Sciatic nerve (tissue), 2 donors: ENCODE measurements at places on chromosomes 2 and 18. TPM values are rescaled to one million over a fixed set of nuclear protein-coding genes. Genes with fewer than 3 reads are reported as not detected.

- DNase-seq = no peak
Observed at GRCh38 chr2:3584076-3584475, 9.0 kb downstream of the RPS7 start.

- no peak for DNase-seq
Observed at GRCh38 chr2:46674488-46674887, 195.1 kb downstream of the TMEM247 start.

DNA sequence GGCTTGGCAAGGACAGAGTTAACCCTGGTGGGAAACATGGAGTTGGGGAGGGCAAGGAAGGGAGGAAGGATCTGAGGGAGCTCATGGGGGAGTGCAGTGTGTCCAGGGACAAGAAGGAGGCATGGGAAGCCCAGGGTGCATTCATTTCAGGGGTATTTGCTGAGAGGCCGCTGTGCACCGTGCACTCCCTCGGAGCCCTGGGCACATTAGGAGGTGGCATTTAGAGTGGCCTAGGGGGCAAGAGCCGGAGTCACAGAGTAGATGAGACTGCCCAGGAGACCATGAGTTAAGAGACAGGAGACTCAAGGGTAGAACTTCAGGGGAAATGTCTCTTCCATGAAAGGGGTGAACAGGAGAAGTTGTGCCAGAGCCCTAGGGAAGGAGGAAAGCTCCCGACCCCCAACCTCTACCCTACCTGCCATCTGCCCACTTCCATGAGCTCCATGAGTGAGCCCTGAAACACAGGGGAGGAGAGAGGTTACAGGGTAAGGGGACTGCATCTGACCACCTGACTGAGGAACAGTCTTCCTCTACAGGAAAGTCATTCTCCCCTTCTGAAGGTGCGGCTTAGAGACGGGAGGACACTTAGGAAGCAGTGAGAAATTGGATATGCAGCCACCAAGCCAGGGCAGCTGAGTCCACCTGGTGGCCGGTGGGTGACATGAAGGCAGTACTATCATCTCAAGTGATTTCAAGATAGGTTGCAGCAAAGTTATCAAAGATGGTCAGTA is 58.5 kb upstream of the COPS8 start:
- peak; percentile 87 for DNase-seq

The UGT1A5 gene
- not detected for total RNA-seq

The TMEM150A gene
- total RNA-seq = 15.8 TPM

The KCMF1 gene
- 64.8 TPM for total RNA-seq

The GPC1 gene
- total RNA-seq = 85.4 TPM
